Mesenchymal stem cell (in vitro differentiated cells and primary cell): ENCODE measurements at places on chromosomes 1 and 21.

DNA sequence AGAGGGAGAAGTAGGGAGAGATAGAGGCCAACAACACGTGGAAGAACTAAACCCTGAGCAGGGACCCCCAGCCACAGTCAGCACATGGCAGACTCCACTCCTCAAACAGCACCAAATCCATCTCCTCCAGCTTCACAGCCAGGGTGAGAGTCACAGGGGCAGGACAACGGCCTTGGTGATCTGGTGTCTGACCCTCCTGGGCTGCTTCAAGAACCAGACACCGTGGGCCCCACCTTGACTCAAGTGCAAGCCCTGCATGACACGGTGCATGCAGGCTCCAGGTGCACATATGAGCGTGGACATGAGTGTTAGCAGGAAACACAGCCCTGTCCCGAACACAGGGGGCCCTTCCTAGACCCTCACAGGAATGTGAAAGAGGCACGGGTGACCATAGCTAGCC is 21.9 kb downstream of the S100A7 start:
- no peak overlapping the region for H3K27ac ChIP-seq
- H3K4me3 ChIP-seq, result no peak overlapping the region
- no peaks in the 10 kb centered on the region for H3K4me1 ChIP-seq
- H3K36me3 ChIP-seq, result no peaks in the 10 kb centered on the region
- no peak for DNase-seq
- peaks cover 60% of the 10 kb centered on the region for H3K27me3 ChIP-seq

DNA sequence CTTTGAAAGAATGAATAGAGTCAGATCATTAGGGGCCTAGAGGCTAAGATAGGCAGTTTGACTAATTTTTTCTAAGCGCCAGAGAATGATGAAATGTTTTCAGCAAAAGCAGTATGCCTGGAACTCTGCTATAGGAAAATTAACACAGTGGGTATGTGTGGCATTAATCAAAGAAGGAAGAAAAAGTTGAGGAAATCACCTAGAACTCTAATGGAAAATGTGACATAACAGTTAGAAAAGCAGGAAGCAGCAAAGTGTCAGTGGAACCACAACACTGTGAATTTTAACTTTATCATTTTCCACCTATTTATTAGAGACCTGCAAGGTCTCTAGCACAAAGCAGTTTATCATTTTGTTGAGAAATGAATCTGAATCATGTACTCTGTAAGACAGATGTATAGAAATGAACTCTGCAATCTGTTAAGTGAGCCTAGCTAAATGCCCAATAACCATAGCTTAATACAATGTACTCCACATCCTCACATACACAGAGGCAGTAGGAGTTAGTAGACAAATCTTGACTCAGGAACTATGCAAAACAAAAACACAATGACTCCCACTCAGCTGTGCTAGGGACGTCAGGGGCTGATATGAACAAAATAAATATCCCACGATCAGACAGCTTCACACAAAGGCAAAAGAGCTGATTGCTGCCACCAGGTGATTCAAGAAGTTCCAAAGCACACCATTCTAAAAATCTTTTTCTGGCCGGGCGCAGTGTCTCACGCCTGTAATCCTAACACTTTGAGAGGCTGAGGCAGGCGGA is 500.7 kb upstream of the NFIA start:
- no peak overlapping the region for H3K4me3 ChIP-seq
- no peak overlapping the region for H3K27ac ChIP-seq
- no peak for DNase-seq
- H3K4me1 ChIP-seq, result no peaks in the 10 kb centered on the region

- no peaks in the 10 kb centered on the region for H3K36me3 ChIP-seq
- DNase-seq, result no peak
- peaks cover 63% of the 10 kb centered on the region for H3K4me1 ChIP-seq
- H3K4me3 ChIP-seq, result no peak overlapping the region
- peak overlapping the region; percentile 92 for H3K27ac ChIP-seq
These were observed 2.2 kb downstream of the LAD1 start for GRCh38 chr1:201396861-201397464.

DNA sequence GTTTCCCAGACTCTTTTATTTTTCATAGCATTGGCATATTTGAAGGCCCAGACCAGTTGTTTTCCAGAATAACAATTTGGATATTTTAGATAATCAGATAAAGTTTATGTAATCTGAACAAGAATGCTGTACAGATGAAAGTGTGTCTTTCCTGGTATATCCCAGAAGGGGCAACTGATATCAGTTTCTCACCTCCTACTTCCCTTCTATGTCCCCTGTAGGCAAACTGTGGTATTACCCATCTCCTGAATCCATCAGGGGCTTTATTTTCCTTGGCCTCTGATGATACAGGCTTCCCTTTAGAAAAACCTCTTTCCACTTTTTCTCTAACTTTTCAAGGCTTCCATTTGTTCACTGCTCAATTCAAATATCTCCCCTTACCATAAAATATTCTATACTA is 87.5 kb upstream of the RGS1 start:
- no peaks in the 10 kb centered on the region for H3K36me3 ChIP-seq
- DNase-seq, result no peak
- H3K4me3 ChIP-seq, result no peak overlapping the region
- no peaks in the 10 kb centered on the region for H3K27me3 ChIP-seq

DNA sequence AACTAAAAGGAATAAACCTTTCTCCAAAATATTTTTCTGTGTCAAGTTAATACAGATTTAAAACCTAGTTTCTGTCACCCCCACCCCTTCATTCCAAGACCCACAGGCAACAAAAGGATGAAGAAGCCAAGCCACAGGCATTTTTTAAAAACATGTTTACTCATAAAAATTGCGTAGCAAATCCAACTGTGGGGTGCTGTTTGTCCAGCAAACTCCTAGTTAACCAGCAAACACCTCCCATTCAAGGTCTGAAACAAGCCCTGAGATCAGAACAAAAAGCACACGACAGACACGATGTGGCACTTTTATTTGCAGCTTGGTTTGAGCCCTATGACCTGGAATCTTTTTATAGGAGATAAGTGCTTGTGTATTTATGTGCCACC is 149.9 kb upstream of the CAMK1G start:
- no peak overlapping the region for H3K4me3 ChIP-seq
- peaks cover 12% of the 10 kb centered on the region for H3K27me3 ChIP-seq
- H3K4me1 ChIP-seq, result peaks cover 7% of the 10 kb centered on the region
- H3K27ac ChIP-seq, result no peak overlapping the region
- DNase-seq, result no peak
- no peaks in the 10 kb centered on the region for H3K36me3 ChIP-seq

- no peak overlapping the region for H3K27ac ChIP-seq
- H3K4me1 ChIP-seq, result peaks cover 29% of the 10 kb centered on the region
- DNase-seq, result no peak
These were observed 18.2 kb downstream of the KIF17 start for GRCh38 chr1:20699558-20699957.

DNA sequence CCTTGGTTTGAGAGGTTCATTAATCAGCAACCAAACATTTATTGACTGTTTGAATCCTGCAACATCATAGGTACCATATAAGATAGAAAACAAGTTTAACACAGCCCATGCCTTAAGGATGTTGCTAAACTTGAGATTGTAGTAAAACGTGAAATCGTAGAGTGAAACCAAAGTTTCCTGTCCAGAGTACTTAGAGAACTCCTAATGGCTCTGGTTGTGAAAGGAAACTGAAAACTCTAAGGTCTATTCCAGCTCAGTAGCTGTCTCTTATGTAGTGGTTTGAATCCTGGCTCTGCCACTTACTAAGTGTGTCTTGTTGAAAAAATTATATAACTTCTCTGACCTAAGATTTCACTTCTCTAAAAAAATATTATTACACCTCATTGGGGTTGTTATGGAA is 310.9 kb downstream of the NTNG1 start:
- no peak for DNase-seq
- no peaks in the 10 kb centered on the region for H3K4me1 ChIP-seq
- no peaks in the 10 kb centered on the region for H3K27me3 ChIP-seq
- peaks cover 4% of the 10 kb centered on the region for H3K36me3 ChIP-seq
- no peak overlapping the region for H3K4me3 ChIP-seq

DNA sequence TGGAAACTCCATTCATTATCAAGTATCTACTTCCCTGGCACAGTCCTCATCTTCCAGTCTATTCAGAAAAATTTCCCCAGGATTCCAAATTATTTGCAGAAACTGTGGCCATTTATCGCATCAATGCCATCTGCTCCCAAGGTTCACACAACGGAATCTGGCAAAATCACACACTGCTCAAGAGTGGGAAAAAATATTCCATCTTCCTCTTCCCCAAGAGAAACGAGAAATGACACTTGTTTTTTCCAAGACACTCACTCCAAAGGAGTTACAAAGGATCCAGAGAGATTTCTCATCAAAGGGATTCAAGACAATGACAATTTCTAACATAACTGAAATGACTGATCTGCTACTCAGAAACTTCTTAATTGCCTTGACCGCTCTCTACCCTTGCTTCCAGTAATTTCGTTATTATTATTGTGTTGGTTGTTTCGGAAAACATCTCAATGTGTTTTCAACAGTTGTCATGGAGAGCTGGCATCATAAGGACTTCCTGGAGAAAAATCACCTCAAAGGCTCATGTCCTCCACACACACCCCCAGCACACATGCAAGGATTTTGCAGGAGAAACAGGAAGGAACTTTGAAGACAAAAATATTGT is 128.0 kb downstream of the PSMG1 start:
- no peak overlapping the region for H3K27ac ChIP-seq
- H3K36me3 ChIP-seq, result no peaks in the 10 kb centered on the region
- H3K27me3 ChIP-seq, result peaks cover 29% of the 10 kb centered on the region

GRCh38 chr1:6991266-6991665 is 206.0 kb downstream of the CAMTA1 start:
- peak; percentile 87 for DNase-seq
- no peak overlapping the region for H3K27ac ChIP-seq
- H3K36me3 ChIP-seq, result no peaks in the 10 kb centered on the region
- H3K27me3 ChIP-seq, result peaks cover 3% of the 10 kb centered on the region

DNA sequence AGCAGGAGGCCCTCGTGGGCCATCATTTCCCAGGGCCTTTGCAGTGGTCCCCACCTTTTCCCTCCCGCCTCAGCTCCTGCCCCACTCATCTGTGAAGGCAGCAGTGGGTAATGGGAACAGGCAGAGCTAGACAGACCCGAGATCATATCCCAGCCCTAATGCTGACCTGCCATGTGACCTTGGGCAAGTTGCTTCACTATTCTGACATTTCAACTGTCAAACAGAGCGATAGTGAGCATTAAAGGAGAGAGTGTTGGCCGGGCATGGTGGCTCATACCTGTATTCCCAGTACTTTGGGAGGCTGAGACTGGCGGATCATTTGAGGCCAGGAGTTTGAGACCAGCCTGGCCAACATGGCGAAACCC is 51.7 kb downstream of the RPS6KA1 start:
- H3K27ac ChIP-seq, result no peak overlapping the region
- H3K4me3 ChIP-seq, result no peak overlapping the region
- DNase-seq, result no peak
- H3K4me1 ChIP-seq, result peaks cover 4% of the 10 kb centered on the region
- H3K27me3 ChIP-seq, result no peaks in the 10 kb centered on the region

DNA sequence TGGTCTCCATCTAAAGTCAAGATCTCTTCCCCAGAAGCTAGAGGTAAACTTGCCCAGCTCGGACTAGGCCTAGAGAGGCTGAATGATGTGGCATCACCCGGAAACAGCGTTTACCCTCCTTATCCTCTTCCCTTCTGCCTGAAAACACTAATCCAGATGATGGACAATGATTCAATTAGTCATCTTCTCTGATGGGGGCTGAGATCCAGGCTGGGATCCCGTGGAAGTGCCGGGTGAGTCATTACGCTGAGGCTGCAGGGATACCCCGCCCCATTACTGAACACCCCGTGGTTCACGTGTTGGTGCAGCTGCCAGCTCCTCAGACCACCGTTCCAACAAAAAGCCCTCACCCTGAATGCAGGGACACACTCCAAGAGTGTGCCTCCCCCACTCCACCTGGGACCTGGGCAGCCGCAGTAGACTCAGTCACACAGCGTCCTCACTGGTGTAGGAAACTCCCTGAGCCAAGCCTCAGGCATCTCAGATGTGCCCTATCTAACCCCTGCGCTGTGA is 2.0 kb downstream of the S100A6 start:
- H3K27me3 ChIP-seq, result no peaks in the 10 kb centered on the region
- peak; percentile 94 for DNase-seq
- H3K36me3 ChIP-seq, result peaks cover 8% of the 10 kb centered on the region

DNA sequence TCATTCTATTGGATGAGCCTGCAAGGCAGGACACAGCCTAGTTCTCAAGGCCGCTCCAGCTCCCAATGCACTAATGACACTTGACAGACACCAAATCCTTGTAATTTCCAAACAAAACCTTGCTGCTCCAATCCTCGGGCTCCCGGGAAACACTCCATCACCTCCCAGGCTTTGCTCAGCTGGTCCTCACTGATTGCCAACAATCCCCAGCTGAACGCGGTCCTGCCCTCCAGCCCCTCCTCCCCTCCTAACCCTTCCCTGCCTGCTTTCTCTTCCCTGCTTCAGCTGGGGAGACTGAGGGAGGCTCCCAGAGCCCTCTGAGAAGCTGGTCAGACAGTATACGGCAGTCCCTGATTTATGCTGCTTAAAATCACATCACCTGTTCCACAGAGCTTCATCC is 114.4 kb upstream of the TNR start:
- H3K27ac ChIP-seq, result no peak overlapping the region
- H3K4me1 ChIP-seq, result no peaks in the 10 kb centered on the region
- H3K27me3 ChIP-seq, result peaks cover 53% of the 10 kb centered on the region

DNA sequence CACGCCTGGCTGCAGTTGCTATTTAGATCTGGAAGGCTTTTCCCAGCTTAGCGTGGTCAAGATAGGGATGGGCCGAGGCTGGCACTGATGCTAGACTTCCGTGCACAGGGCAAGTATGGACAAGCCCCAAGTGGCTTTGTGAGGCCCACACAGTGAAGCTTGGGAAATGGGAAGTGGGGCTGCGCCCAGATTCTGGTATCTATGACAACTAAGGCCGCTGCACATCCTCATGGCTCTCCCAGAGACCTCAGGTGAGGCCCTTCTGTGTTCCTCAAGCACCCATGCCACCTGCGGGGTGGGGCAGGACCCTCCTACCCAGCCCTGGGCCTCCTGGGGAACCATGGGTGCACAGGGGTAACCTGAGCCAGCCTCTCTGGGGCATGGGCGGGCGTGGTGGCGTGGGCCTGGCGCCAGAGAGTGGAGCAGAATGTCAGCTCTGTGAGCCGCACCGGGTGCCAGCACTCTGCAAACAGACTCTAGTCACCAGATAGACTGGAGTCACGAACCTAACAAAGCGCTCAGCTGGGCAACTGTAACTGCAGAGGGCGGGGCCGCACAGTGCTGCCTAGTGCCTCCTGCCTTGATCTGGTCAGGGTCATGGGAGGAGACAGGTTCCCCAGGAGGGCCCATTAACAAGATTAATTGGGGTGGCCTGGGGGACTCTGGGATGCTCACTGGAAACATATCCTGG is 46.4 kb downstream of the ELF3 start:
- no peaks in the 10 kb centered on the region for H3K36me3 ChIP-seq
- no peak overlapping the region for H3K27ac ChIP-seq

DNA sequence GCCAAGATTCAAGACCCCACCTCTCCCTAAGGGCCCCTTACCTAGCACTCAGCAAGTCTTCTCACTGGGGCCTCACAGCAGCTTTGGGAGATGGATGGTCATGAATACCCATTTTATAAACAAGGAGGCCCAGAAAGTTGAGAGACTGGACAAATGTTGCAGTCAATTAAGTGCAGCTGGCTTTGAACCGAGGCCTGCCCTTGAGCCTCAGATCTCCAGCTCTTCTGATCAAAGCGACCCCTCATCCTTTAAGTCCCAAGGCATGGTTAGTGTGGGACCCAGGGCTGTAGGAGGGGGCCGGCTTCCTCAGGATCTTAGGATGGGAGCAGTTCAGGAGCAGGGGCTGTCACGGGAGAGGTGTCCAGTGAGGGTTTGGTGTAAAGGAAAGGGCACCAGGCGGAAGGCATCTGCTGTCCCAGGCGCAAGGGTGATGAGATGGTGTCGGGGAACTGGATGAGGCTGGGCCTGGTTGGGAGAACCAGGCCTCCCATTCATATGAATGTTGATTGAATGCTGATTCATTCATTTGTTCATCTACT is 5.1 kb upstream of the MTFR1L start:
- H3K36me3 ChIP-seq, result peaks cover 53% of the 10 kb centered on the region
- peaks cover 15% of the 10 kb centered on the region for H3K4me1 ChIP-seq
- H3K4me3 ChIP-seq, result no peak overlapping the region
- no peak overlapping the region for H3K27ac ChIP-seq
- DNase-seq, result no peak
